ENCODE measurements at places on chromosomes 1 and 21.

- DNase-seq, result no peak
- peak overlapping the region; percentile 91 for H3K27ac ChIP-seq
- H3K4me1 ChIP-seq, result peaks cover 30% of the 10 kb centered on the region
- H3K27me3 ChIP-seq, result no peaks in the 10 kb centered on the region
These were observed 1.0 kb downstream of the DNAJB4 start for GRCh38 chr1:78005755-78006154.

DNA sequence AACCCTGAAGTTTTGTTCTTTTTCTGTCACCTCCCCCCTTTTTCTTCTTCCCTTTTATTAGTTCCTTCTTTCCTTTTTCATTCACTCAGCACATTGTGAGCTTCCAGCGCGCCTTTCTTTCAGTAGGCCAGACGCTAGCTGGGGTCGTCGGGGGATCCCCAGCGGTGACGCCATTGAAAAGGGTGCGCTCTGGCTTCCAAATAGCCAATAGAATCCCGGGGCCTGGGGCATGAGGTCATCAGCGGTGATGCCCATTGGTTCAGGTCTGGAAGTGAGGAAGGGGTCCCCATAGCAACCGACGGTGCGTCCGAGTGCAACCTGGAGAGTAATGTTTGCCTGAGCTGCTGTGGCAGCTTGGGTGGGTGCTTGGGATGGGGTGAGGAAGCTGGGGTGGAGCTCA is 6.9 kb upstream of the EFNA3 start:
- H3K27ac ChIP-seq, result no peak overlapping the region
- DNase-seq, result no peak
- H3K4me3 ChIP-seq, result peak overlapping the region; percentile 77
- no peaks in the 10 kb centered on the region for H3K36me3 ChIP-seq

- H3K36me3 ChIP-seq, result no peaks in the 10 kb centered on the region
- H3K4me1 ChIP-seq, result peaks cover 9% of the 10 kb centered on the region
- H3K27ac ChIP-seq, result peak overlapping the region; percentile 16
- H3K4me3 ChIP-seq, result no peak overlapping the region
These were observed 27.1 kb upstream of the CD34 start for GRCh38 chr1:207938016-207938415.

DNA sequence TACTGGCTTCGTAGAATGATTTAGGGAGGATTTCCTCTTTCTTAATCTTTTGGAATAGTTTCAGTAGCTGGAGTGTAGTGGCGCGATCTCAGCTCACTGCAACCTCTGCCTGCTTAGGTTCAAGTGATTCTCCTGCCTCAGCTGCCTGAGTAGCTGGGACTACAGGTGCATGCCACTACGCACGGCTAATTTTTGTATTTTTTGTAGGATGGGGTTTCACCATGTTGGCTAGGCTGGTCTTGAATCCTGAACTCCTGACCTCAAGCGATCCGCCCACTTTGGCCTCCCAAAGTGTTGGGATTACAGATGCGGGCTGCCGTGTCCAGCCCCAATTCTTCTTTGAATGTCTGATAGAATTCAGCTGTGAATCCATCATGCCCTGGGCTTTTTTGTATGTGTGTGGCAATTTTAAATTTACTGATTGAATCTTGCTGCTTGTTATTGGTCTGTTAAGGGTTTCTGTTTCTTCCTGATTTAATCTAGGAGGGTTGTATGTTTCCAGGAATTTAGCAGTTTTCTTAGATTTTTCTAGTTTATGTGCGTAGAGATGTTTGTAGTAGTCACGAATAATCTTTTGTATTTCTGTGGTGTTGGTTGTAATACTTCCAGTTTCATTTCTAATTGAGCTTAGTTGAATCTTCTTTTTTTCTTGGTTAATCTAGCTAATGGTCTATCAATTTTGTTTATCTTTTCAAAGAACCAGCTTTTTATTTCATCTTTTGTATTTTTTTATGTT is 15.3 kb downstream of the MAN1C1 start:
- no peaks in the 10 kb centered on the region for H3K27me3 ChIP-seq
- no peak for DNase-seq
- H3K4me3 ChIP-seq, result peak overlapping the region; percentile 28
- H3K36me3 ChIP-seq, result no peaks in the 10 kb centered on the region
- no peak overlapping the region for H3K27ac ChIP-seq
- peaks cover 8% of the 10 kb centered on the region for H3K4me1 ChIP-seq

GRCh38 chr1:231040019-231040799 is at the start of gene FAM89A:
TSS of gene FAM89A (minus strand) at chr1:231040254. CDS start at chr1:231040211, 43 bp downstream.
- no peaks in the 10 kb centered on the region for H3K36me3 ChIP-seq
- no peaks in the 10 kb centered on the region for H3K27me3 ChIP-seq
- no peak within 1 kb of the TSS for H3K27ac ChIP-seq
- peaks cover 21% of the 10 kb centered on the region for H3K4me1 ChIP-seq

DNA sequence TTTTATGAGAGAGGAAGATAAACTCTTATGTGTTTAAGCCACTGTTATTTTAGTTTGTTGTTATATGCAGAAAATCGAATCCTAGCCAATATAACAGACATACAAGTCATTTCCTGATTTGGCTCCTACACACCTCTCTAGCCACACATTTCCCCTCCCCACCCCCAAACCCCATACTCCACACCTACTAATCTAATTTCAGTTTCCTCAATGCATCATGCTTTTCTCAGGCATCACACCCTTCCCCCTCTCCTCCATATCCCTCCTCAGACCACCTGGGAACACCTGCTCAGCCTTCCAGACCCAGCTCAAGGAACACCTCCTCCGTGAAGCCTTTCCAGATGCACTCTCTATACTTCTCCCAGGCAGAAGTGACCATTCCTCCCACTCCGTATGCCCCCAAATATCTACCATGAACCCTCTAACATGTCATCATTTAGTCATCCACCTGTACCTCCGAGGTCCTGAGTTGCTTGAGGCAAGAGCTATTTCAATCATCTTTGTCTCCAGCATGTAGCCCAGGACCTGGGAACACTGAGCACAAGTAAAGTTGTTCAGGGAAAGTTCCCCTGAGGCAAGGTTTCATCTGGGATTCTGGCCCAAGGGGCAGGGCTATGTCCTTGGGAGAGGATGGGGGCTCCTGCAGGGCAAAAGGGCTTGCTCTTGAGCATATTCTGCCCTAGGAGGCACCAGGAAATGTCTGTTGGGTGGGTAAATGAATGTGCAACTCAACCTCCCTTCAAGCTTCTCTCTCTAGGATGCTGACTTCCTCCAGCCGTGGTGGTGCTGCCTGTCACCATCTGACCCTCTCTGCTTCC is 126.8 kb downstream of the HIVEP3 start:
- no peak overlapping the region for H3K4me3 ChIP-seq
- DNase-seq, result no peak
- H3K36me3 ChIP-seq, result no peaks in the 10 kb centered on the region
- H3K27ac ChIP-seq, result no peak overlapping the region
- no peaks in the 10 kb centered on the region for H3K4me1 ChIP-seq
- no peaks in the 10 kb centered on the region for H3K27me3 ChIP-seq

- DNase-seq, result no peak
- H3K36me3 ChIP-seq, result no peaks in the 10 kb centered on the region
- peak overlapping the region; percentile 97 for H3K4me3 ChIP-seq
- H3K27me3 ChIP-seq, result no peaks in the 10 kb centered on the region
- peak overlapping the region; percentile 89 for H3K27ac ChIP-seq
These were observed 479 bp upstream of the SNX7 start for GRCh38 chr1:98660940-98661543.

DNA sequence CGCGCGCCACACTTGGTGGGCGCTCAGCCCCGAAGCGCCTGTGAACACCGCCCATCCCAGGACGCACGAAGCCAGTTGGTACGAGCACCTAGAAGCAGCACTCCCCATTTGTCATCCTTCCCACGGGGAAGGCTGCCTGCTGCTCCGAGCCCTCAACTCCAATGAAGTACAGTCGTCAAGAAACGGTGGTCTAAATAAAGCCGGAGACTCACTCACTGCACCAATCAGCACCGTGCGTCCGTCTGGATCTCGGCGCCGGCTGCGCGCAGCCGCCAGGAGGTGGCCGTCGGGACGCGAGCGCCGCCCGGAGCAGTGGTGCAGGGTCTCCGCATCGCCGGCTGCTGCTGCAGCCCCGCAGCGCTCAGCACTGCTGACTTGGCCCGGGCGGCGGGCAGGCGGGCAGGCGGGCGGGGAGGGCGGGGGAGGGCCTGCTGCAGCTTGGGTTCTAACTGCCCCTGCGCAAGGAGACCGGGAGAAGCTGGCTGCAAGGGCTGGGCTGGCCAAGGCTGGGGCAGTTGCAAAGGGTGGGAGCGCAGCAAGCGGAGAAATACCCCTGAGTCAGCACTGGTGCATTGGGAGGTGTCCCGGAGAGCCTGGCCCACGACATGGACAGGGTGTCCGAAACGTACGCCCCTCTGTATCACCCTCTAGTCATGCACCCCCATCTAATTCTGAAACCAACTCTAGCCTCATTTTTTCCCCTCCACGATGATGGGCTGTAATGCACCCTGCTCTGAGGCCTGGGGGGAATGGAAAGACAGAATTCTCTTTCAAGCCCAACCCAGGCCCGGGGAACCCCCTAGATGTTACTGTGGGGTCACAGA is 35.8 kb upstream of the H6PD start:
- peak overlapping the region; percentile 62 for H3K4me3 ChIP-seq
- no peaks in the 10 kb centered on the region for H3K27me3 ChIP-seq
- H3K36me3 ChIP-seq, result no peaks in the 10 kb centered on the region
- no peak overlapping the region for H3K27ac ChIP-seq
- peaks cover 50% of the 10 kb centered on the region for H3K4me1 ChIP-seq

- H3K4me3 ChIP-seq, result no peak overlapping the region
- DNase-seq, result no peak
- peaks cover 19% of the 10 kb centered on the region for H3K4me1 ChIP-seq
- no peaks in the 10 kb centered on the region for H3K27me3 ChIP-seq
- no peak overlapping the region for H3K27ac ChIP-seq
These were observed 1.4 kb downstream of the DEPDC1 start for GRCh38 chr1:68495532-68495931.

DNA sequence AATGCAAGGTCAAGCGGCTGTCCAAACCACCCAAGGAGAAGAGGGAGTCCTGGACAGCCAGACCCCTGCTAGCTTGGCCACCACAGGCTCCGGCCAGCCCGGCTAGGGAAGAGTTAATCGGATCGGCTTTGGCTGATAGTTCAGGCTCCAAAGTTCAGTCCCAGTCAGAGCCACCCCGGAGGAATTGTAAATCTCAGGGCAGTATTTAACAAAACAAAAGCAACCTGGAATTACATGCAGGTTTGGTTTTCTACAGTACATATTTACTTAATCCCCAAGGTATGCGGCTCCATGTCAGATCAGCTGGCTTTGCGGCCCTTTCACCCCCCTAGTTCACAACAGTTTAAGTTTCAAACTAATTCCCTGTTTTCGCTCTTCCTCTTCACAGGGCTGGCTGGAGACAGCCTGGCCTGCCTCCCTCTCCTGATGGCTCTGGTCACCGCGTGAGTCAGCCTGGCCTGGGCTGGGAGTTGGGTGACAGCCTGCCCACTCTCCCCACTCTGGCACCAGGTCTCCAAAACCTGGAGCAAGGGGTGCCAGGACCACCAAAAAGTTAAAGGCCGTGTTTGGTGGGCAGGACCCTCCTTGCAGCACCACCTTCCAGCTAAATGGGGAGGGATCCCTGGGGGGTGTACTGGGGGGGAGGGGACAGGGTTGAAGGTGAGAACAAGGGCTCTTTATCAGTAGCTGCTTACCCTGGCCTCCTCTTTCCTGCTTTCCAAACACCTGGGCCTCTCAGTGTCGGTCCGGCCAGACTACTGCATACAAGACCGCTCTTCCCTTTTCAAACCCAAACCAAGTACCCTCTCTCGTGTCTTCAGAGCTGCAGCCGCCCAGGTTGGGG is 1.9 kb downstream of the DHRS3 start:
- peak overlapping the region; percentile 90 for H3K4me3 ChIP-seq
- DNase-seq, result peak; percentile 61
- no peaks in the 10 kb centered on the region for H3K27me3 ChIP-seq
- H3K36me3 ChIP-seq, result peaks cover 19% of the 10 kb centered on the region
- H3K27ac ChIP-seq, result peak overlapping the region; percentile 92

GRCh38 chr21:15870819-15871218 is 141.0 kb downstream of the USP25 start:
- DNase-seq, result no peak
- no peak overlapping the region for H3K4me3 ChIP-seq
- H3K4me1 ChIP-seq, result no peaks in the 10 kb centered on the region
- peaks cover 9% of the 10 kb centered on the region for H3K36me3 ChIP-seq
- no peak overlapping the region for H3K27ac ChIP-seq
- H3K27me3 ChIP-seq, result no peaks in the 10 kb centered on the region

DNA sequence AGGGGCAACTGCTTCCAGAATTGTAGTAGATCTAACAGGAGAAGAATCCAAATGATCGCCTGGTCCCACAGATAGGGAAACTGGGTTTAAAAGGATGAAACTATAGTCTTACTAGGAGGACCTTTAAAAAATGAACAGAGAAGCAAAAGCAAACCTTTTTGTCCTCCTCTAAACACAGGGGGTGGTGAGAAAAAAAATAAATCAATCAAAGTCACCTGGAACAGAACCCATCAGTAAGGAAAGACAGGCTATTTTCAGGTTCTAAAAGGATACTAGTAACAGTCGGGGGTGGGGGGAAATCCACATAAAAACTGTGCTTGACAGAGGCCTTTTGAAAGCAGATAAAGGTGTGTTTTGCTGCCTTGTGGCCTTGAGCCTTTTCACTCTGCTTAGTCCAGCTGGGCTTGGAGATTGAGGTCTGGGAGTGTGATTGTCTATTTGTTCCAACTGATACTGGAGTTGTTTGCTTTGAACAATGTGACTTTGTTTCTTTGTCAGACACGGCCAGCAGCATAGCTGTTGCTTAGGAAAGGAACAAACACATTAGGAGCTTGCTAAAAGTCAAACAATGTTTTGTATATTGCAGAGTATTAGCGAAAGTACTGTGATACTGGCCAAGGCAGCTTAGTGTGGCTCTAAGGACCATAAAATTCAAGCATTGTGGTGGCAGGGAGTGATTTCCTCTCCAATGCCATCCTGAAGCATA is 141.1 kb upstream of the IRF2BP2 start:
- no peak overlapping the region for H3K27ac ChIP-seq
- no peaks in the 10 kb centered on the region for H3K36me3 ChIP-seq
- no peaks in the 10 kb centered on the region for H3K27me3 ChIP-seq
- H3K4me3 ChIP-seq, result no peak overlapping the region
- peaks cover 9% of the 10 kb centered on the region for H3K4me1 ChIP-seq

DNA sequence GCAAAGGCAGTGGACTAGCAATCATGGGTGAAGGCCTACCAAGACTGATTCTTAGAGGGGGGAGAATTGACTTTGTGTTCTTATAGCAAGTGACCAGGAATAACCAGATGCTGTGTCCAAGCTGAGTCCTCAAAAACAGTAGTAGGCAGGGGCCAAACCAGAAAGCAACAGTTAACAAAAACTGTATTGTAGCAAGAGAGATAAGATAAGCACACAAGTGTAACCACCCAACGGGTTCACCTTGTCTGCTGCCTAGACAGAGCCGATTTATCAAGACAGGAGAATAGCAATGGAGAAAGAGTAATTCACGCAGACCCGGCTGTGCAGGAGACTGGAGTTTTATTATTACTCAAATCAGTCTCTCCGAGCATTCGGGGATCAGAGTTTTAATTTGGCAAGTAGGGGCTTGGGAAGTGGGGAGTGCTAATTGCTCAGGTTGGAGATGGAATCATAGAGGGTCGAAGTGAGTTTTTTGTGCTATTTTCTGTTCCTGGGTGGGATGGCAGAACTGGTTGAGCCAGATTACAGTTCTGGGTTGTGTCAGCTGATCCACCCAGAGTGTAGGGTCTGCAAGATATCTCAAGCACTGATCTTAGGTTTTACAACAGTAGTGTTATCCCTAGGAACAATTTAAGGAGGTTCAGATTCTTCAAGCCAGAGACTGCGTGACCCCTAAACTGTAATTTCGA is 8.3 kb upstream of the CSRP1 start:
- no peak overlapping the region for H3K27ac ChIP-seq
- no peak overlapping the region for H3K4me3 ChIP-seq
- H3K27me3 ChIP-seq, result no peaks in the 10 kb centered on the region
- DNase-seq, result no peak
- H3K36me3 ChIP-seq, result no peaks in the 10 kb centered on the region
